Uterus (tissue), 4 donors: ENCODE measurements at places on chromosomes 3 and 15. TPM values are rescaled to one million over a fixed set of nuclear protein-coding genes. Genes with fewer than 3 reads are reported as not detected.
A peak's percentile ranks its signal among the peaks of the same experiment; 100 is the strongest.

DNA sequence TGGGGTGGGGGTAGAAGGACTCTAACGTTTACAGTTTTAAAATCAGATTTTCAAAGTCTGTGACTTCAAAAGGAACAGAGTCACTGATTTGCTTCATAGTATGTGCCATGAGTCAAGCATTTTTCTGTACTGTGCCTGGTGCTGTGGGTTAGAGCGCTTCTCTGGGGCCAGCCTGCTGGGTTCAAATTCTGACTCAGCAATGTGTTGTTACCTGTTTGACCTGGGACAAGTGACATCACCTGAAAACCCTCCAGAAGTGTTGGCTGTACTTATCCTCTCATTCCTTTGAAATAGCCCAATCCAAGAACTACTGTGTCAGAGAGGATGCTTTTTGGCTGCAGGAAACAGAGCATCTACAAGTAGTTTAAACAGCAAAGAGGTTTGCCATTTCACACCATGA, 101.7 kb downstream of the LSM3 start:
- H3K27ac ChIP-seq: no peak overlapping the region
- no peak for DNase-seq
- H3K27me3 ChIP-seq: no peaks in the 10 kb centered on the region
- H3K4me3 ChIP-seq: no peak overlapping the region

DNA sequence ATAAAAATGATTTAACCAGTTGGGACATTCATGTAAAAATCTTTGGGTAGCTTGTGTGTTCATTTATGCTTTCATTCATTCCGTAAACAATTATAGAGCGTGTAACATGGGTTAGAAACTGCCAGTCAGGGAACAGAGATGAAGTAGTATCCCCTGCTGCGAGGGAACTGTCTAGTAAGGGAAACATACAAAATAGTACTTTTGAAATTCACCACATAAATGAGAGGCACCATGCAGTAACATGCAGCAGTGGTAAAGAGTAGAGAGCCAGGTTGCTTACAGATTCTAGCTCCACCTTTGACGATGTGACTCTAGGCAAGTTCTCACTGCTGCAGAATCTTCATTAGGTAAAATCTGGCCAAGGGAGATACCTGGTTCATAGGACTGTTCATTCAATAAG, 938 bp downstream of the DZIP3 start:
- peaks cover 9% of the 10 kb centered on the region for H3K4me1 ChIP-seq
- no peak overlapping the region for H3K27ac ChIP-seq
- peak overlapping the region; percentile 81 for H3K4me3 ChIP-seq
- H3K27me3 ChIP-seq: no peaks in the 10 kb centered on the region
- no peak for DNase-seq

DNA sequence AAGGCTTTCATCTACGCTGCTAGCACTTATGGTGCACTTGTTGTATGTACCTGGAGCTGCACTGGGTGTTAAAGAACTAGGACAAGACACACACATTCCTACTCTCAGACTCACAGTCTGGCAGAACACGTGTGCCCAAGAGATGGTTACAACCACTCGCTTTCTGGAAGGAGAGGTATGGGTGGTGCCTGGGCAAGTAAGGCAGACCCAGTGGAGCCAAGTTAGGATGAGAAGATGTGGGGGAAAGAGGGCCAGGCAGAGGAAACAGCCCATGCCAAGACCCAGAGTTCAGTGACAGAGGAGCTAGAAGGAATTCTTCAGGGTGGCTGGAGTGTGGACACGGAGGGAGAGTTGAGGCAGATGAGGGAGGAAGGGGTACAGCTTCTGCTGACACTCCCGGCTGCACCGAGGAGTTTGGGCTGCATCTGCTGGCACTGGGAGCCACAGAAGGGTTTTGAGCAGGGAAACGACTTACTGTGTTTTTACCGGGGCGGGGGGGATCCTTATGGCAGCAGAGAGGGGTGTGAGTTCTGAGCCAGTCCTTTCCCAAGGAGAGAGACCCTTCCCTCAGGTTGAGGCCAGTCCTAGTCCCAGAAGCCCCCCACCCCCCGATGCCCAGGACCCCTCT, 59.0 kb downstream of the GRIP2 start:
- H3K4me1 ChIP-seq: peaks cover 25% of the 10 kb centered on the region
- no peaks in the 10 kb centered on the region for H3K27me3 ChIP-seq
- no peak for DNase-seq
- H3K36me3 ChIP-seq: no peaks in the 10 kb centered on the region

GRCh38 chr3:151282921-151283320, 4.6 kb upstream of the P2RY14 start:
- H3K27me3 ChIP-seq: no peaks in the 10 kb centered on the region
- no peaks in the 10 kb centered on the region for H3K36me3 ChIP-seq
- DNase-seq: no peak
- peaks cover 4% of the 10 kb centered on the region for H3K4me1 ChIP-seq

DNA sequence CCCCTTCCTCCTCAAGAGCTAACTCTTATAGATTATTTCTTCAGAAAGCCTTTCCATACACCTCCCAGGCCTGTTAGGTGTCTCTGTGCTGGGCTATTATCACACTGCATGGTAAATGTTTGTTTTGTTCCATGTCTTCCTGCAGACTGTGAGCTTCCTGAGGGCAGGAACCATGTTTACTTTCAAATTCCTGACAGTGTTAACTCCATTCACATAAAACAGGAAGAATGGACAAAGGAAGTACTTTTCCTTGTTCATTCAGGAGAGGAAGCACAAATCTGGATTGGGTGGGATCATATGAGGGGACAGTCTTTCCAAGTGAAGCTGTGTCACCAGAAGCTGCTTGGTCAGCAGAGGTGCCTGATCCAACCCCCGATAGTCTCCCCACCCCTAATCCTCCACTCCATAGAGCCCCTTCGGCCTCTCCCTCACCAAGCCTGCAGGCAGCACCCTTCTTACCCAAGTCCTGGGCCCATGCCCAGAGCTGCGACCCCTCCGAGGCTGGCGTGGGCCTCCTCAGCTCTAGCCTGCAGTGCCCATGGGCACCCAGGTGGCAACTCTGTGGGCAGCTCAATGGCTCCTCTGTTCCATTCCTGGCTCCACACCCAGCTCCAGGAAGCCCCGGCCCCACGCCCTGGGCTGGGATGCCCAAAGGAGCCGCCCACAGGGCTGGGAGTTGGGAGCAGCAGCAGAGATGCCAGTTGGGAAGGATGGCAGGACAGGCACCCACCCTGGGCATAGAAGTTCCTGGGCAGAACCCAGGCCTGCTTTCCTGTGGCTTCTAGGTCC, 6.9 kb downstream of the SHF start:
- no peaks in the 10 kb centered on the region for H3K27me3 ChIP-seq
- no peak overlapping the region for H3K4me3 ChIP-seq
- no peaks in the 10 kb centered on the region for H3K4me1 ChIP-seq
- no peak for DNase-seq

DNA sequence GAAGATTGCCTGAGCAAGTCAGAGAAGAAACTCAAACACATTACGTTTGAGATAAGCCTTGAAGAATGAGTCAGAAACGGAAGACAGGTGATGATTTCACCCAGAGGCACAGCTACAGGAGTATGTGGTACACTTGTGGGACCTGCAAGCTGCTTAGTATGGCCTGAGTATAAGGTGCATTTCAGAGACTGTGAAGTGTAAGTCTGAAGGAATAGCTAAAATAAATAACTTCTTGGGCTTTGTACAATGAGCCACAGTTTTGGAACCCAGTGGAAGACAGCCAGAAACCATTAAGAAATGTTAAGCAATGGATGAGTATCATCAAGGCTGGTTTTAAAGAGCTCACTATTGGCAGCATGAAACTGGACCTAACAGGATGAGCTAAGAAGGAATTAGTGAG, 826.2 kb downstream of the ROBO1 start:
- no peaks in the 10 kb centered on the region for H3K36me3 ChIP-seq
- no peaks in the 10 kb centered on the region for H3K27me3 ChIP-seq
- no peaks in the 10 kb centered on the region for H3K4me1 ChIP-seq
- no peak overlapping the region for H3K27ac ChIP-seq
- DNase-seq: no peak

- H3K27me3 ChIP-seq: no peaks in the 10 kb centered on the region
- H3K27ac ChIP-seq: no peak overlapping the region
- H3K4me3 ChIP-seq: no peak overlapping the region
- DNase-seq: no peak
- no peaks in the 10 kb centered on the region for H3K36me3 ChIP-seq
Measured at GRCh38 chr3:69321301-69322157, 64.4 kb downstream of the FRMD4B start.

GRCh38 chr3:100606894-100607512, 2.4 kb upstream of the ADGRG7 start:
- H3K4me1 ChIP-seq: no peaks in the 10 kb centered on the region
- DNase-seq: no peak
- no peak overlapping the region for H3K4me3 ChIP-seq
- no peak overlapping the region for H3K27ac ChIP-seq
- H3K27me3 ChIP-seq: no peaks in the 10 kb centered on the region

GRCh38 chr15:43225201-43225949, 4.6 kb upstream of the EPB42 start:
- H3K4me1 ChIP-seq: no peaks in the 10 kb centered on the region
- H3K36me3 ChIP-seq: no peaks in the 10 kb centered on the region
- no peak overlapping the region for H3K27ac ChIP-seq
- DNase-seq: peak; percentile 27
- H3K4me3 ChIP-seq: no peak overlapping the region
- no peaks in the 10 kb centered on the region for H3K27me3 ChIP-seq

DNA sequence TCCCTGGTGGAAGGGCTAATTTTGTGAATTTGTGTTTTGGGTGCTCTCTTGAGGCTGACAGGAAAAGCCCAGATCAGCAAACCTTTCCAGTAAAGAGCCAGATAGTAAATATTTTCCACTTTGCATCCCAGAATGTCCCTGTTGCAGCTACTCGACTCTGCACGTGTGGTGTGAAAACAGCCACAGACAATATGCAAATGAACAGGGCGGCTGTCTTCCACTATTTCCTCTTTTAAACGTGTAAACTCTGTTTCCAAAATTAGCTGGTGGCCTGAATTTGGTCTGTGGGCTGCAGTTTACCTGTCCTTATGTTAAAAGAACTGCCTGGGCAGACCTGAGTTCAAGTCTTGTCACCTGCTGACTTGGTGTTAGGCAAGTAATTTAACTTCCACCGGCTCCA, 202.7 kb downstream of the EDEM1 start:
- no peak overlapping the region for H3K4me3 ChIP-seq
- no peak overlapping the region for H3K27ac ChIP-seq
- no peaks in the 10 kb centered on the region for H3K4me1 ChIP-seq
- DNase-seq: no peak
- no peaks in the 10 kb centered on the region for H3K27me3 ChIP-seq

DNA sequence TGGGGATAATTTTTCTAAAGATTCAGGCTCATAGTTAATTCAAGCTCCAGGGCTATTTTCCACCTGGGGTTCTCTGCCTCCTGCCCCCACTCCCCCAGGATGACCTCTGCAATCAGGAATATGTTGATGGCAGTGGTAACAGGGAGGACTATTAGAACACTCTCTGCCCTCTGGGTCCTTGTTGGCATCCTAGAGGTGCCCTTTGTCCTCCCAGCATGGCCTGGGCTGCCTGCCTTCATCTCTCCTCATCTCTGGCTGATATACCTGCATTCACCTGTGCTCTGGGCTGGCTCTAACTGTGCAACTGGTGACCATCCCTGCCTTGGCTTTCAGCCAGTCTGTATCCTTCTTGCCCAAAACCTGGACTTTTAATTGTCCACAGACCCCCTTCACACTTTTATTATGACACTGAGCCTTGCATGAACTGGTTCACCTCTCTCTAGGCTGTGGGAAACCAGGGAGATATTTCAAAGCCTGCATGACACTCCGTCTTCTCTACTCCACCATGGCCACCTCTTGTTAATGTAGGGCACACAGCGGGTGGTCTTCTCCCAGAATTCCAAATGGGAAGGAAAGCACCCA, 199.8 kb downstream of the THSD4 start:
- H3K4me1 ChIP-seq: no peaks in the 10 kb centered on the region
- H3K27me3 ChIP-seq: no peaks in the 10 kb centered on the region
- DNase-seq: no peak
- H3K36me3 ChIP-seq: no peaks in the 10 kb centered on the region

DNA sequence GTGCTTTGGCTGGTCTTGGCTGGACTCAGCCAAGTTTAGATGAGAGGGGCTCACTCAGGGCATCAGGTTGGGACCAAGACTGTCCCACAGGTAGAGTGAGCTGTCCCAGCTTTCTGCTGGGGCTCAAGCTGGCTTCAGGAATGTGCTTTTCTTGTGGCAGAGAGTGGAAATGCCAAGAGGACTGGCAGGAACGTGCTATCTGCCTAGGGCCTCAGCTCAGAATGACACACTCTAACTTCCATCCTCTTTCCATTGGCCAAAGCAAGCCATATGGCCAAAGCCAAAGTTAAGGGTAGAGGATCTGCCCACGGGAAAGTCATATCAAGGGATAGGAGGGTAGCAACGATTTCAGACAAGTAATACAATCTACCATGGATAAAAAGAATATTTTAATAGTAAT, 178.8 kb downstream of the ABHD5 start:
- H3K4me3 ChIP-seq: no peak overlapping the region
- no peak for DNase-seq
- no peaks in the 10 kb centered on the region for H3K27me3 ChIP-seq
- H3K27ac ChIP-seq: no peak overlapping the region
- no peaks in the 10 kb centered on the region for H3K4me1 ChIP-seq

DNA sequence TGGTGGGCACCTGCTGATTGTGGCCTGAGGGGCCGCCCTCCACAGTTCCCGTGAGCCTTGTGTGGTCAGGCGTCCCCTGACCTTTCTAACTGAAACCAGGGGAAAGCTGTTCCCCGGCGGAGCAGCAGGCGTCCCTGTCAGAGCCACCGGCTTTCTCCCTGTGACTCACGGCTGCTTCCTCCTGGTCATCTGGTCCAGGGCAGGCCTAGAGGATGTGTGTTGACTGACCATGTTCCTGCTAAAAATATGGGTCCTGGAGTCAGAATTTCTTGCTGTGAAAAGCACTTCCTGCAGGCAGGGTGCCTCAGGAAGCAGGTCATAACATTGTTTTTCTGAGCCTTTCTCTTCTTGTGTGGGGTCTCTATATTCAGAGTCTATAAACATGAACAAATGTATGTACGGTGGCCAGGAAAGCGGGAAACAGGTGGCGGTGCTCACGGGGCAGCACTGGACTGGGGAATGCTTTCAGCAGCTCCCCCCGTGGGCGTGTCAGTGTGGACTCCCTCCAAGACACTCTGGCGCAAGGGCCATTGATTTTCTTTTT, 38.4 kb upstream of the CGNL1 start:
- H3K36me3 ChIP-seq: no peaks in the 10 kb centered on the region
- H3K27ac ChIP-seq: peak overlapping the region; percentile 42
- no peaks in the 10 kb centered on the region for H3K4me1 ChIP-seq

DNA sequence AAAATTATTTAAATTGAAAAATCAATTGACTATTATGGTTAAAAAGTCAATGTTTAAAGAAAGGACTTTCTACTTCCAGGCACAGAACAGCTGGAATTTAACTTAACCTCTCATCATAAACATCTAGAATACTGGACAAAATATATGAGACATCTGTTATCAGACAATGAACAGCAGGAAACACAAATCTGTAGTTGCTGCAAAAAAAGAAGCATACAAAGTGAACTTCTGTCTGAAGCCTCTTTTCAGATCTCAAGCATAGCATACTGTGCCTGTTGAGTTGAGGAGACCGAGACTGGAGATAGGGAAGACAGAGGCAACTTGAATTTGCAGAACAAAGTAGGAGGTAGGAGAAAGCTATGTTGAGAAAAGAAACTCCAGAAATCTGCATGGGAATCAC, 140.0 kb upstream of the CBLB start:
- no peaks in the 10 kb centered on the region for H3K27me3 ChIP-seq
- H3K36me3 ChIP-seq: no peaks in the 10 kb centered on the region
- no peaks in the 10 kb centered on the region for H3K4me1 ChIP-seq
- no peak overlapping the region for H3K27ac ChIP-seq
- no peak for DNase-seq

The SAMMSON gene
- total RNA-seq: 0.21 TPM

The CADPS gene
- 13.2 TPM for total RNA-seq

The XCR1 gene
- total RNA-seq: not detected

The ROPN1 gene
- not detected for total RNA-seq

The AGBL1 gene
- 0.07 TPM for total RNA-seq

The VWA5B2 gene
- total RNA-seq: not detected

The CFAP100 gene
- total RNA-seq: 0.98 TPM

The HAPLN3 gene
- total RNA-seq: 34.8 TPM

The VEPH1 gene
- total RNA-seq: not detected
